Uterus (tissue), 4 donors: ENCODE measurements at places on chromosomes 2 and 18. TPM values are rescaled to one million over a fixed set of nuclear protein-coding genes. Genes with fewer than 3 reads are reported as not detected.

DNA sequence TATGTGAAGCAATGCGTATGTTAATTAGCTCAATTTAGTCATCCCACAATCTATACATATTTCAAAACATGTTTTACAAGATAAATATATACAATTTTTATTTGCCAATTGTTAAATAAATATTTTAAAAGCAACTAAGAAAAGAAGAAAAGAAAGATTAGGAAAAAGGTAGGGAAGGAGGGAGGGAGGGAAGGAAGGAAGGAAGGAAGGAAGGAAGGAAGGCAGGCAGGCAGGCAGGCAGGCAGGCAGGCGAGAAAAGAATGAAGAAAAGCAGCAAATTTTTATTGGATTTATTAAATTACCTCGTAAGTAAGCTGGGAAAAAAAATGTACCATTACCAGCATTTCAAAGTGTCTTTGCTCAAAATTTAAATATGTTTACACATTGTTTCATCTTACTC lies 30.5 kb downstream of the NOL4 start:
- H3K27me3 ChIP-seq = no peaks in the 10 kb centered on the region
- H3K27ac ChIP-seq = no peak overlapping the region
- no peaks in the 10 kb centered on the region for H3K36me3 ChIP-seq
- no peaks in the 10 kb centered on the region for H3K4me1 ChIP-seq
- no peak for DNase-seq
- no peak overlapping the region for H3K4me3 ChIP-seq

GRCh38 chr2:158578703-158579330 lies 122.1 kb downstream of the PKP4 start:
- H3K4me1 ChIP-seq = no peaks in the 10 kb centered on the region
- DNase-seq = no peak
- H3K4me3 ChIP-seq = no peak overlapping the region

- no peak for DNase-seq
- no peak overlapping the region for H3K4me3 ChIP-seq
- no peak overlapping the region for H3K27ac ChIP-seq
- H3K4me1 ChIP-seq = no peaks in the 10 kb centered on the region
- H3K27me3 ChIP-seq = no peaks in the 10 kb centered on the region
These were observed 656.8 kb downstream of the BCL11A start for GRCh38 chr2:59896499-59897245.

- H3K4me3 ChIP-seq = no peak overlapping the region
- DNase-seq = no peak
- no peaks in the 10 kb centered on the region for H3K36me3 ChIP-seq
- no peaks in the 10 kb centered on the region for H3K27me3 ChIP-seq
- H3K27ac ChIP-seq = no peak overlapping the region
These were observed 90.4 kb downstream of the CAMKMT start for GRCh38 chr2:44452069-44452583.

GRCh38 chr2:196849895-196850294 lies 40.7 kb upstream of the C2orf66 start:
- H3K27ac ChIP-seq = no peak overlapping the region
- H3K36me3 ChIP-seq = no peaks in the 10 kb centered on the region
- H3K4me3 ChIP-seq = no peak overlapping the region
- DNase-seq = no peak
- no peaks in the 10 kb centered on the region for H3K4me1 ChIP-seq

- no peaks in the 10 kb centered on the region for H3K36me3 ChIP-seq
- no peak overlapping the region for H3K4me3 ChIP-seq
- H3K27ac ChIP-seq = no peak overlapping the region
- no peaks in the 10 kb centered on the region for H3K4me1 ChIP-seq
These were observed 85.8 kb upstream of the GLS start for GRCh38 chr2:190794790-190795189.

DNA sequence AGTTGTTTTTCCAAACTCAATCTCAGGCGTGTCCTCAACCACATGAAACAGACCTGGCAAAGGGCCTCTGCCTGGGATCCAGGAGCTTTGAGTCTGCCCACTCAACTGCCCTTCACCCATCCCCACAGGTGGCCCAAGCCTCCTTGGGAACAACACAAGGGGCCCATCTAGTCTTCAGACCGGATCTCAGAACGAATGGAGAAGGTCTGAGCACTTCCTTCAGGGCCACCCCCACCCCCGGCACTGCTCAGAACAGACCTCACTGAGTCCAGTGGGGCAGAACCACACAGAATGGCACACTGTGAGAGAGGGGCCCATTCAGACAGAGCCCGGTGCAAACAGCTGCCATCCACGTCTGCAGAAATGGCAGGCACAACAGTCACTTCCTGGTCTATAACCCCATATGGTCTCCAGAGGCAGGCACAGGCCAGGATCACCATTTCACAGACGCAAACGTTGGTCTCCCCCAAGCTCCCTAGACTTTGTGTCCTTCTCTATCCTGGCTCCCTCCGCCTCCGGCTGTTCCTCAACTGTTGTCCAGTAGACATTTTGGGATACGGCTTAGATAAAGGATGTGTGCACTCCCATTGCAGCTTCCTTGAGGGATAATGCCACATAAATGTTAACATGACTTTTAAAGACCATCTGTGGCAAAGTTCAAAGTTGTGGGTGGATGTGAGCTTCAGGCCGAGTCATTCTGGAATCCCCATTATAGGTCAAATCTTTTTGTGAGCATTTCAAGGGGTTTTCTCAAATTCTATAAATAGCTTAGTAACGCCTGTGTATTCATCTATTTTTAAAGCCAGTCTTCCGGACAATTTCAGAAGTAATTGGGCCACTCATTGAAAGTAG lies 149.7 kb downstream of the SMAD7 start:
- H3K4me3 ChIP-seq = no peak overlapping the region
- DNase-seq = peak; percentile 9
- peaks cover 7% of the 10 kb centered on the region for H3K4me1 ChIP-seq
- no peaks in the 10 kb centered on the region for H3K36me3 ChIP-seq
- no peak overlapping the region for H3K27ac ChIP-seq

DNA sequence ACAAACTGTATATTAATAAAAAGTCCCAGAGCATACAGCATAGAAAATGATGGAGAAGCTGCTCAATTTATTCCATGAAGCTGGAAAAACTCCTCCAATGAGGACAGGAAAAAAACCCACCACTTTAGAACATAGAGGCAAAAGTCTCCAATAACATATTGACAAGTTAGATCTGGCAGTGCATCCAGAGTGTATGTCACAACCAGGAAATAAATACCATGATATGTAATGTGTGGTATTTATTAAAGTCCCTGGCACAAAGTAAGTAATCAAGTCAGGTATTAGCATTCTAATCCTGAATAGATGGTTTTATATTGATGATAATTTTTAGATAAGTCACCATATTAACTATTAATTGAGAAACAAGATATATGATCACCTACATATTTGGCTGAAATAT lies 427.3 kb upstream of the HS6ST1 start:
- DNase-seq = no peak
- no peaks in the 10 kb centered on the region for H3K27me3 ChIP-seq
- H3K4me3 ChIP-seq = no peak overlapping the region
- H3K27ac ChIP-seq = no peak overlapping the region
- no peaks in the 10 kb centered on the region for H3K4me1 ChIP-seq

DNA sequence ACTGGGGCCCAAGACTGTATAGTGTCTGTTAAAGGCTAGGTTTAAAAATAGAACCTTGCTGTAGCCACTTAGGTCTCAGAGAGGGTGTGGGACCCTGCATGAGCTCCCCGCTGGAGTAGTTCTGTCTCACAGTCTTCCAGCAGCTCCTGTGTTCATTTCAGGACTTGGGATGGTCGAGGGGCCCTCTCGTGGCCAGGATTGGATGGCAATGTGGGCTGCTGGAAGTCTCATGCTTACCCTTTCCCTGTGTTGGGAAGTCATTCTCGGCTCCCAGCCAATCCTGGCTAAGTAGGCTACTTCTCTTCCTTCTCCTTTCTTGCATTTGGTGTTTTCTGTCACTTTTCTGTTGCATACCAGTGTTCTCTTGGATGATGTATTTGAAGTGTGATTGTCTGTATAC lies 284.0 kb upstream of the GCFC2 start:
- H3K4me3 ChIP-seq = no peak overlapping the region
- no peaks in the 10 kb centered on the region for H3K4me1 ChIP-seq
- H3K36me3 ChIP-seq = no peaks in the 10 kb centered on the region
- H3K27ac ChIP-seq = no peak overlapping the region
- no peak for DNase-seq
- no peaks in the 10 kb centered on the region for H3K27me3 ChIP-seq

DNA sequence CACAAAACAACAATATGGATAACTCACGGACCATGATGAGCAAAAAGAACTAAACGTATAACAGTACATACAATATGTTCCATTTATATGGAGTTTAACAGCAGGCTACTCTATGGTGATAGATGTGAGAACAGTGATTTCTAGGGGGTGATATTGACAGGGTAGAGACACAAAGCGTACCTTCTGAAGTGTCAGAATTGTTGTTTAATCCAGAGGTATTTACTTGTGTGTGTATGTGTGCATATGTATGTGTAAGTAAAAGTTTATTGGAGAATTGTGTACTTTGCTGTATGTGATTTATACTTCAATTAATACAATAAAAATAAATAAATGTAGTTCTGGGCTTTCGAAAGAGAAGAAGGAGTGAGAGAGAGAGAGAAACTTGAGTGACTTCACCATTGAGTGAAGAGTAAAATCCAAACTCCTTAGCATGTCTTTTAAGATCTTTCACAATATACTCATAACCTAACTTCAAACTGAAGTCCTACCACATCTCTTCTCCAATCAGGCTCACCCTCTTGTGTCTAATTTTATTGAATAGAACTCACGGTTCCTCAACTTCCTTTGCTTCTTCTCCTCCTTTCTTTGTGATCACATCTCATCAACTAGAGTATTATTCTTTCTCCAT lies 126.0 kb upstream of the KLF7 start:
- no peak overlapping the region for H3K27ac ChIP-seq
- no peaks in the 10 kb centered on the region for H3K4me1 ChIP-seq
- H3K4me3 ChIP-seq = no peak overlapping the region
- H3K27me3 ChIP-seq = no peaks in the 10 kb centered on the region

GRCh38 chr2:240449764-240450531 lies 14.5 kb downstream of the GPC1 start:
- no peaks in the 10 kb centered on the region for H3K36me3 ChIP-seq
- H3K4me3 ChIP-seq = no peak overlapping the region
- H3K27ac ChIP-seq = no peak overlapping the region
- H3K4me1 ChIP-seq = peaks cover 18% of the 10 kb centered on the region
- no peak for DNase-seq

DNA sequence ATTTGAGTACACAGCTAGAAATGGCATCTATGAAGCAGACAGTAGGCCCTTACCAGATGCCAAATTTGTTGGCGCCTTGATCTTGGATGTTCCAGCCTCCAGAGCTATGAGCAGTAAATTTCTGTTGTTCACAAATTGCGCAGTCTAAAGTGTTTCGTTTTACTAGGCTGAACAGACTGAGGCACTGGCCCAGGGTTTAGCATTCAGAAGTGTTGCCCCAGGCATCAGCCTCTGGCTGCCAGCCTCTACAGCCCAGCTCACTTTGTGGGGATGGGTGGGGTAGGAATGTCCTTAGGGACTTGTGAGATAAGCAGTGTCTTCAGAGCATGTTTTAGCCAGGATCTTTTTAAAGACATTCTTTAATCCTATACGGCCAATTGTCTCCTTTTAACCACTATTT lies 51.5 kb upstream of the MGAT5 start:
- no peak for DNase-seq
- no peaks in the 10 kb centered on the region for H3K27me3 ChIP-seq
- no peaks in the 10 kb centered on the region for H3K4me1 ChIP-seq
- H3K36me3 ChIP-seq = no peaks in the 10 kb centered on the region
- no peak overlapping the region for H3K4me3 ChIP-seq
- H3K27ac ChIP-seq = no peak overlapping the region

- no peaks in the 10 kb centered on the region for H3K4me1 ChIP-seq
- DNase-seq = no peak
- no peak overlapping the region for H3K4me3 ChIP-seq
These were observed 86.8 kb upstream of the PXDN start for GRCh38 chr2:1830936-1831619.

DNA sequence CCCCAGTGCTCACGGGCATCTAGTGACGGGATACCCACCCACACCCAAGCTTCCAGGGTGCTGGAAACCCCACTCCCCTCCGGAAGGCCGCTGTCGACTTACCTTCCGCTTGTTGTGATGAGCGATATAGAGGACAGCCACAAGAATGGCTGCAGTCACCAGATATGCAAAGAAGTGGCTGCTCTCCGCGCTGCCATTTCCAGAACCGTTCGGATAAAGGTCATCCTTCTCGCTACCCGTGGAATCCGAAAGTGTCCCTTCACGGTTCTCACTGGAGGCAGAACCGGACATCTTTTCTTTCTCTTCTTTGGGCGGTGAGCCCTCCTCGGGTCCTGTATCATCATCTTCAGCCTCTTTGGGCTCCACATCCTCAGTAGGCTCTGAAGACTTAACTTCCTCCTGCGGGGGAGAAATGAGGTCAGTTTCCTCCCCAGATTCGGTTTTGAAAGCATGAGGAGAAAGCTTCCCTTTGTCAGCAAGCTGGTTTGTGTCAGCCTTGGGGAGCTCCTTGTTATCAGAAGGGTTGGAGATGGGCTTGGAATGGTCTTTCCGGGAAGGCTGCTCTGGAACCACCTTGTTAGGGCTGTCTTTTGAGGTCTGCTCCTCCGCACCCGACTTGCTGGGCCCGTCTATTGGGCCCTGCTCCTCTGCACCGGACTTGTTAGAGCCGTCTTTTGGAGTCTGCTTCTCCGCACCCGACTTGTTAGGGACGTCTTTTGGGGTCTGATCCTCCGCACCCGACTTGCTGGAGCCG lies 1.2 kb downstream of the TGOLN2 start:
- no peaks in the 10 kb centered on the region for H3K4me1 ChIP-seq
- no peak for DNase-seq
- peak overlapping the region; percentile 95 for H3K27ac ChIP-seq
- H3K27me3 ChIP-seq = no peaks in the 10 kb centered on the region
- H3K36me3 ChIP-seq = no peaks in the 10 kb centered on the region

- H3K4me1 ChIP-seq = no peaks in the 10 kb centered on the region
- H3K4me3 ChIP-seq = peak overlapping the region; percentile 55
- H3K36me3 ChIP-seq = no peaks in the 10 kb centered on the region
- H3K27ac ChIP-seq = peak overlapping the region; percentile 15
These were observed 508 bp upstream of the TUBA4B start for GRCh38 chr2:219252570-219252899.

DNA sequence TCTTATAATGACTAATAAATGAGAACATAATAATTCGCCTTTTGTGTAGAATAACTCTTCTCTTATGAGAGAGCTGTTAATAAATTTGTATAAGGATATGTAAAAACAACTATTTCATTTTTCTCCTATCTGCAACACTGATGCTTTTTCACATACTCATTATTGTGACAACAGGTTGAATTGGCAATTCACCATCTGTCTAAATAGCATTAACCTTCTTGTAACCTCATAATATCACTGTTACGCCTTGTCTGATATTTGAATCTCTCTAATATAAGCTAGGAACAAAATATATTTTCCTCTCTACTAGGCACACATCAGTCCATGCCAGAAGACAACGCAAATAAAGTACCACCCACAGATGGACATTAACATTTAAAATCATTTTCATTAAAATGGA lies 938.9 kb downstream of the CPS1 start:
- no peak for DNase-seq
- no peak overlapping the region for H3K27ac ChIP-seq
- no peaks in the 10 kb centered on the region for H3K4me1 ChIP-seq

- no peaks in the 10 kb centered on the region for H3K27me3 ChIP-seq
- no peaks in the 10 kb centered on the region for H3K4me1 ChIP-seq
- H3K27ac ChIP-seq = no peak overlapping the region
These were observed 705.4 kb upstream of the RAB6C start for GRCh38 chr2:129274038-129274415.

SOWAHC gene
- 6.4 TPM for total RNA-seq

ERBB4 gene
- total RNA-seq = 0.59 TPM

AQP4 gene
- not detected for total RNA-seq

DQX1 gene
- total RNA-seq = not detected

CNTNAP5 gene
- total RNA-seq = not detected

KLHL29 gene
- total RNA-seq = 4.8 TPM

SKA1 gene
- 0.73 TPM for total RNA-seq

CYP26B1 gene
- not detected for total RNA-seq

LYPD6B gene
- not detected for total RNA-seq
